ENCODE measurements at places on chromosomes 6 and 20.
A peak's percentile ranks its signal among the peaks of the same experiment; 100 is the strongest.

GRCh38 chr6:174036-174435, 118.3 kb upstream of the DUSP22 start:
- no peak for DNase-seq

GRCh38 chr6:19731282-19731681, 105.9 kb upstream of the ID4 start:
- DNase-seq, result peak; percentile 97

- peak; percentile 53 for DNase-seq
Measured at GRCh38 chr6:31402324-31403282, 792 bp upstream of the MICA start.

- DNase-seq, result no peak
Measured at GRCh38 chr6:148842296-148843019, 95.6 kb downstream of the UST start.

GRCh38 chr6:37239526-37239925, 18.0 kb upstream of the TBC1D22B start:
- DNase-seq, result peak; percentile 64

- DNase-seq, result no peak
Measured at GRCh38 chr6:54262499-54262898, 45.7 kb upstream of the TINAG start.

DNA sequence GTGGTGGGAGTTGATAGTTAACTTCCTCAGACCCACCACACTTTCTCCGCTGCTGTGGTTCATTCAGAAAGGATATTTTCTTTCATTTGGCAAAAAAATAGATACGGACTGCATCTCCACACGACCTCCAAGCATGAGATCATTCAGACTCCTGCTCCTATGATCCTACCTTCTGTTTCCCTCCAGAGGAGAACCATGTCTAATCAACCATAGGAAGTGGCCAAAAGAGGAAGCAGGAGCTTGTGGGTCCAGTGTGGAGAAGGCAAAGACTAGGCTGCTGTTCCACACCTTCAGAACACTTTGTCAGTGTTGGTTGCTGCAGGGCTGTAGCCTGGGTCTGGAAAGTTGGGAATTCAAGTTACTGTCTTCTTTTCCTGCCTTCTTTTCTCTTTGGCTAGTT, 10.6 kb upstream of the KIF13A start:
- no peak for DNase-seq

- DNase-seq, result no peak
Measured at GRCh38 chr20:19710336-19711120, 47.5 kb upstream of the RIN2 start.

GRCh38 chr6:112639391-112639831, 292.3 kb downstream of the RFPL4B start:
- DNase-seq, result no peak

- DNase-seq, result no peak
Measured at GRCh38 chr6:144811140-144811539, 526.0 kb downstream of the UTRN start.

GRCh38 chr6:56814308-56814707, 140.6 kb upstream of the BEND6 start:
- DNase-seq, result no peak

- DNase-seq, result peak; percentile 76
Measured at GRCh38 chr6:139433631-139434419, 59.4 kb upstream of the CITED2 start.

- peak; percentile 57 for DNase-seq
Measured at GRCh38 chr6:150835620-150836019, 29.9 kb upstream of the MTHFD1L start.

DNA sequence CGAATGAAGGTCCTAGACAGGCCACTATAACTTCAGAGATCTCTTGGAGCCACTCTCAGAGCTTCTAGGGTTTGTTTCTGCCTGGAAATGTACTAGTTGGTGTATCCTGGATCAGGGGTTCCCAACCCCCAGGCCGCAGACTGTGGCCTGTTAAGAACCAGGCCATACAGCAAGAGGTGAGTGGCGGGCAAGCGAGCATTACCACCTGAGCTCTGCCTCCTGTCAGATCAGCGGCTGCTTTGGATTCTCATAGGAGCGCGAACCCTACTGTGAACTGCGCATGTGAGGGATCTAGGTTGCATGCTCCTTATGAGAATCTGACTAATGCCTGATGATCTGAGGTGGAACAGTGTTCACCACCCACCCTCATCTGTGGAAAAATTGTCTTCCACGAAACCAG, 2.4 kb downstream of the BRPF3 start:
- DNase-seq, result no peak

DNA sequence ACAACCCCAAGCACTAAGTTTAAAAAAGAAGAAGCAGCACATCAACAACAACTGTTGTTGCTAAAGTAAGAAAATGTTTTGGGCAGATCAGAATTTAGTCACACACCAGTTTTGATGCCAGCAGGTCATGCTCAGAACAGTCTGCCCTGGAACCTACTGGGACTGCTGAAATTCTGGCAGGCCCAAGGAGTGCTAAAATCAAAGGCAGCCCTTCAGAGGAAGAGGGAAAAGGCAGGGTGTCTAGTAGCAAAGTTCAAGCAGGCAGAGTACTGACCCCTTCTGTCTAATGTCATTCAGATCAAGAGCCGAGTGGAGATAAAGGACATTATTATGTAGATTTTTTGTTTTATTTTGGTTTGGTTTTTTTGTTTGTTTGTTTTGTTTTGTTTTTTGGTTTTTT, 96.6 kb upstream of the LOC128125822 start:
- DNase-seq, result no peak

DNA sequence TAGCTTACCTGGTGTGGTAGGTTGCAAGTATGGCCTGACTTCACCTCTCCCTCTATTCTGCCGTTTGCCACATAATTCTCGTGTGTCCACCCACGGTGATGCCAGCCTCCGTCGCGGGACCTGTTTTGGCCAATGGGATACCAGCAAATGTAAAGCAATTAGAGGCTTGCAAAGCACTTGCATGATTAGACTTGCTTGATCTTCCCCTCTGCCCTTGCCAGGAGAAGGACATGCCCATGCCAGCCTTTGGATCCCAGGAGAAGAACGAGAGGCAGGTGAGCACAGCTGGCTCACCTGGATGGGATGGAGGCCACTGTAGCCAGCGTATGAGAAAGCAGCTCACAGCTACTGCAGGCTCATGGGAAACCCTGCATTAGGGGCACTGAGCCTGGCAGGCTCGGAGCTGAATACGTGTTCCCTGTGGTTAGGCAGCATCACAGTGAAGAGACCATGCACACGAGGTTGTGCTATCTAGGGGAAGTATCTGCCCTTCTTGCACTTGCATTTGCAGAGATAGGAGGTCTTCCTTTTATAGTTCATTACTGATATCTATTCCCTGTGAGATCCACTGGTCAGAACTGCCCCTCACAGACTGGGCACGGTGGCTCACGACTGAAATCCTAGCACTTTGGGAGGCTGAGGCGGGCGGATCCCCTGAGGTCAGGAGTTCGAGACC, 62.4 kb downstream of the TMEM242 start:
- DNase-seq, result peak; percentile 72

- DNase-seq, result no peak
Measured at GRCh38 chr20:55684578-55684977, 320.7 kb downstream of the CBLN4 start.

DNA sequence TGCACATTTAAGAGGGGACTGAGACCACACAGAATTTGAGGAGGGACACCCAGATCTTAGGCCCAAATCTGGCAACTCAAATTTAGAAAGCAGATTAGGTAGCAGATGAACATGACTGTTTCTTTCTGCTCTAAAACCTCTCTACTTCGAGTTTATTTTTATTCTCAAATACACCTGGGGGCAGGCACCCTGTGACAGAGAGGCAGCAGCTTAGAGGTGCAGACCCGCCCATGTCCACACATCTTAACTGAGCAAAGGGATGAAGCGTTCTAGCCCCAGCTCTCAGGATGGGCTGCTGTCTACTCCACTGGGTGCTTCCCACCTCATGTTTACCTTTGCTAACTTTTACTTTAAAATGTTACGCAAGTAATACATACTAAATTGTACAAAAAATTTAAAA, 125.0 kb downstream of the SLC23A2 start:
- no peak for DNase-seq

DNA sequence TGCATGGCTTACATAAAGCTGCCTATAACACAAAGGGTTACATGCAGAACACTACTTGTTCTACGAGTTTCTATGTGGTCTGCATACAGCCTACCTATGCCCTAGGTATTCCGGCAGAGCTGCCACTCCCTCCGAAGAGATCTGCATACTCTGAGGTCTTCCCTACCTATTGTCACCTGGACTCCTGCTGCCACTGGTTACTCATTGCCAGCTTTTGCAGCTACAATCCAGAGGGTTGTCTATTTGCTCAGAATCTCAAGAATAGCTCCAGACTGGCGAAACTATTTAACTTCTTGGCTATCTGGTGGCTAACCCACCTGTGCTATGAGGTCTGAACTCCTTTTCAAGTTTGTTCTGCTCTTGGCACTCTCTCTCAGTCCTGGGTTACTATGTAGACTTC, 323.3 kb downstream of the BMP2 start:
- peak; percentile 42 for DNase-seq

DNA sequence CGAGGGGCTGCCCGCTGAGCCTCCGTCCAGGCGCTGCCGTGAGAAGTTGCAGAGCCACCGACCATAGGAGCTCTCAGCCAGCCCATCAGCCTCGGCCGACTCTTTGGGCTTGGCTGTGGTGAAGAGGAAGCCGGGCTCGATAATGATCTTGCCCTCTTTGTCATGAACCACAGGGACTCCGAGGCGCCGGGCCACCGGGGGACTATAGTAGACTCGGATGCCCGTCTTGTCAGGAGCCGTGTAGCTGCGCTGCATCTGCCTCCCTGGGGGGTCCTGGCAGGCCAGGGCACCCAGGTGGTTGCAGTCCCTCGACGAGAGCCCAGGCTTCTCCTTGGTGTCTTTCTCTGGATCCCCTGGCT, 20.5 kb upstream of the DSN1 start:
- no peak for DNase-seq

DNA sequence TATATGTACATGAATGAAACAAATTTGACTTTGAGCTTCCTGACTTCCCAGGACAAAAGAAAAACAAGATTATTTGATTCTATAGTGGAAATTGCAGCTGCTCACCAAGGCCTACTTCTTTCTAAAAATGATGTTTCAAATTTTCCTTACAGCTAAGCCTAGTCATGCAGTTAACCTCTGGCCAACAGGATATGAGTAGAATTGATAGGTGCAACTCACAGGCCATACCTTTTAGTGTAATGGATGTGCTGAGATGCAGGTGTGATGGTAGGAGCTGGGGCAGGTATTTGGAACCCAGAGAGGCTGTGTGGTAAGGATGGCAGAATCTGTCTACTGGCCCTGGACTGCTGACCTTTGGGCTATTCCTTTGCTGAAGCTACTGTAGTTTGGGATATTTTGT, 230.9 kb upstream of the PREP start:
- DNase-seq, result no peak

- DNase-seq, result no peak
Measured at GRCh38 chr6:4870821-4871494, 94.8 kb downstream of the CDYL start.

GRCh38 chr6:62298745-62299392, 12.8 kb upstream of the KHDRBS2 start:
- DNase-seq, result no peak

- no peak for DNase-seq
Measured at GRCh38 chr6:49923826-49924225, 40.1 kb downstream of the DEFB114 start.

DNA sequence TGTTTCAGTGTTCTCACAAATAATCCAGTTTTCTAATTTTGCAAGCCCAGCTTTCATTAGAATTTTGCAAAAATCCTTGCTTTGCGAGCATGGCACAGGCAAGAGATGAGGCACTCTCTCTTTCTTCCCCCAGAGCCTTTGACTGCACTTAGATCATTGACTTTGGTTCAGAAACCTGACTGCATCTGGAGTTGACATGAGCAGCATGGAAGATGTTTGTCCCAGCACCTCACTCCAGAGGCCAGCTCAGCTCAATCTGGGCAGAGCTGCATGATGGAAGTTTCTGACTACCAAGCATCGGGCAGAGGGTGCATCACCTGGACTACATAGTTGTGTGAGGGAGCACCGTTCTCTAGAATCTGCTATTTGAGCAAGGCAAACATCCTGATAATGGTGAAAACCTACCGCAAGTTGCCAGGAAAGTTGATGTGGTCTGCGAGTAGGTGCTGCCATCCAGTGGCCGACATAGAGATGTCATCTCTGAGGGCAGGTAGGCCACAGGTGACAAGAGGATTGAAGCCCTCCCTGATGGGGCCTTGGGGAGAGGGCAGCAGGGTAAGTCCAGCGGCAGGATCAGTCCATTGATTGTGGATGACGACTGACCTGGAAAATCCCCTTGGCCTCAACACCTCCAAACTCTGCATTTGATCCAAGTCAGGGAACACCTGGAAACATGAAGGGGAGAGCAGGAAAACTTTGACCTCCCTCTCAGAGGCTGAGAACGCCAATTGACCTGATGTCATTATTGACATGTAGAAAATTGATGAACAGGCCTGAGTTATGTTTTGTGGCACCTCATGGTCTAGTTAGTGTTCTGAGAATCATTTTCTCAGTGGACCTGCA, 3.8 kb upstream of the LPA start:
- peak; percentile 65 for DNase-seq

DNA sequence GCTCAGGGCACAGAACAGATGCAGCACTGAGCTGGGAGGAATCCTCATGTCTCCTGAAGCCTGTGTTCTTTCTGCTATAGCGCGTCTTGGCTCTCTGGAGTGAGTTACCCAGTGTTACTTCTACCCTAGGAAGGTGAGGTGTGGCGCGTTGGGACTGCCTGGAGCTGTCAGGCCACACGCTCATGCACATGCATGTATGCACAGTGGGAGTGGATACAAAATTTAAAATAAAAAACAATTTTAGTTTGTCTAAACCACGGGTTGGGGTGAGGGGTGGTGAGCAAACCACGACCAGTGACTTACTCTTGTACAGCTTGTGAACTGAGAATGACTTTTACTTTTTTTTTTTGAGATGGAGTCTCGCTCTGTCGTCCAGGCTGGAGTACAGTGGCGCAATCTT, 298.6 kb upstream of the SUPT3H start:
- DNase-seq, result no peak

DNA sequence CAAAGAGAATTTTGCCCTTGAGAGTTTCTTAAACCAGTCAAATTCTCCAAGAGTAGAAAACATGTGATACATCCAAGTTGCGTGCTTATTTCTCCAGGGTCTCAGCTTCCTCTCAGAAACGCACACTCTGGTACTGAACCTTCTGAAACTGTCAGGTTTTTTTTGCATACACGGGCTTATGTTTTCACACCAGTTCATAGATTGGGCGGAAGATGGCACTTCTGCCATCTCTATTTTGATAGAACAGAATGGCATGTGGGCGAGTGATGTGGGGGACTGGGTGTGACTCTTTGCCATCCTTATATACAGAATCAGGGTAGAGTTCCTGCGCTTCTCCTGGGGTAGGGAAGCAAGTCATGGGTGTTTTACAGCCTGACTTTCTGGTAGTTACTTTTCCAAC, 56.4 kb downstream of the ADTRP start:
- DNase-seq, result no peak

DNA sequence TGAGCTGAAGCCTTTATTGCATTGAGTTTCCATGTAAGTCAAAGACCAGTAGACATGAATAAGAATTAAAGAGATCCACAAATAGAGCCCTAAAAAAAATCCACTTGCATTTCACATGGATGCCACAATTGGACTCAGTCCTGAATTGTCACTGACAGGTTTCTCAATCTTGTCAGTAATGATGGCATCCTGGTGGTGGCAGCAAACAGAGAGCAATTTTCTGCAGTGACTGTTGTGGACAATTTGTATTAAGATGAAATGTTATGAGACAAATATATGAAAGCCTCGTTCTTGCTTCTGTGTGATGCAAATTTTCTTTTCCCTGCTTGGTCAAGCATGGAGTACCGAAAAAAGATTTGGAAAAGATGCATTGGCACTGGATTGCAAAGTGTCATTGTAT, 278.9 kb downstream of the SAMD5 start:
- DNase-seq, result no peak
